Activated CD4-positive, alpha-beta memory T cell treated with anti-CD3 and anti-CD28 coated beads, Interleukin-2, amount 10 ng/mL, durations not matched to agents 7 days and 5 days (primary cell): ENCODE measurements at places on chromosomes 3 and 15.

GRCh38 chr3:72082776-72083462 is 298.0 kb upstream of the PROK2 start:
- DNase-seq: no peak

GRCh38 chr3:38097446-38098375 is 39.2 kb downstream of the ACAA1 start:
- DNase-seq: no peak

DNA sequence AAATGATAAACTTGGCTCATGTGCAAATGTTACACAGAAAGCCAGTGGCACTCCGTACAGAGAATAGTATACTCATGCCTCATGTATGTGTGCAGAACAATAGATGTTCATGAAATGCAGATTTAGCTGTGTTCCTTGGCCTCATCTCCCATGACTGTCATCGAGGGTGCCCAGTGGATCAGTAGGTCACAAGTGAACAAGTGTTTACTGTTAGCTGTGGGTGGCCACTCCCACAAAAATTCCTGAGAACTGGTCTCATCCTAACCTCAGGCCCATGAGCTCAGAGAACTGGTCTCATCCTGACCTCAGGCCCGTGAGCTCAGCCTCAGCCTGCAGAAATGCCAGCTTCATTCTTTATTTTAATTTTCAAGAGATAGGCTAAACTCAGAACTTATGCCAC is 124.1 kb downstream of the GADL1 start:
- DNase-seq: no peak

GRCh38 chr3:117052395-117052794 is 342.8 kb downstream of the TUSC7 start:
- DNase-seq: no peak

DNA sequence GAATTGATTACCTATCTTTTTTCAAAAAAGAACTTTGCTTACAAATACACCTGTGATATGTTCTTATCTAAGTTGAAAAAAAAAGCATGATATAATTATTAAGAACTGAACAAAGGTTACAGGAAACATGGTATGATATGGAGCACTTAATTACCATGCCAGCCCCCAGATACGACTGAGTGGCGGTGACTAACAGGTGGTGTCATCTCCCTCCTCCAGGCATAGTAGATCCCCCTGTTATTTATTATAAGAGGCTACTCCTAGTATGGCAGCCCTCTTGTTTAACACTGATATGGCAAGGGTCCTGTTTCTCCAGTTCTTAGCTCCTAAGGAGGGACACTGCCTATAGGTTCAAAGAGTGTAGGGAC is 31.0 kb upstream of the TM4SF4 start:
- no peak for DNase-seq

DNA sequence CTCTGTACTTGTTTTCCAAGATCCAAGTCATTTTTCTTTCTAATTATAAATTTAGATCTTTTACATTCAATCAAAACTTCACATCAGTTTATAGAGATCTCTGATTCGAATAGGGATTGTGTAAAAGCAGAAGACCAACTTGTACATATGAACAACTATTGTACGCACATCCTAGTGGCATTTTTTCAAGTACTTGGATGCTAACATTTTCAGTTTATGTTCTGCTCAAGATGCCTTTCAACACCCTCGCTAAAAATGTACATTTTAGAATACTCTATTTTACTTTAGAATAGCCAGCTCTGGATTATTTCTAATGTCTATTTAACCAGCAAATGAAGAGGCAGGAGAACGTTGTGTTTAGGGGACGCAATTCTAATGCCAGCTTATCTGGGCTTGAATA is 340.7 kb downstream of the ROBO1 start:
- no peak for DNase-seq

GRCh38 chr3:63559884-63560283 is 92.6 kb upstream of the SNTN start:
- no peak for DNase-seq
